IMR-90 (cell line): ENCODE measurements at places on chromosomes 5 and 9. TPM values are rescaled to one million over a fixed set of nuclear protein-coding genes. Genes with fewer than 3 reads are reported as not detected.

The TAF11L5 gene
- not detected in 2 replicates for total RNA-seq

The DNAJA1 gene
- 59.5 and 109 TPM in 2 replicates for total RNA-seq

The CYLC2 gene
- total RNA-seq: not detected in 2 replicates

The RAPGEF6 gene
- total RNA-seq: 18.8 and 30.3 TPM in 2 replicates

The PRR16 gene
- total RNA-seq: 9.9 and 10.6 TPM in 2 replicates

The MLANA gene
- not detected in 2 replicates for total RNA-seq

The CRHBP gene
- 0.28 TPM in 1 of 2 replicates, not detected in the other for total RNA-seq

The KLHL9 gene
- total RNA-seq: 46.4 and 68.6 TPM in 2 replicates
